AG08395 (cell line): ENCODE measurements at places on chromosomes 1 and 21.

GRCh38 chr1:157551694-157552693 lies at the start of gene FCRL5:
TSS of gene FCRL5 (minus strand) at chr1:157552515. CDS start at chr1:157552362, 153 bp downstream.
- DNase-seq, result no peak

DNA sequence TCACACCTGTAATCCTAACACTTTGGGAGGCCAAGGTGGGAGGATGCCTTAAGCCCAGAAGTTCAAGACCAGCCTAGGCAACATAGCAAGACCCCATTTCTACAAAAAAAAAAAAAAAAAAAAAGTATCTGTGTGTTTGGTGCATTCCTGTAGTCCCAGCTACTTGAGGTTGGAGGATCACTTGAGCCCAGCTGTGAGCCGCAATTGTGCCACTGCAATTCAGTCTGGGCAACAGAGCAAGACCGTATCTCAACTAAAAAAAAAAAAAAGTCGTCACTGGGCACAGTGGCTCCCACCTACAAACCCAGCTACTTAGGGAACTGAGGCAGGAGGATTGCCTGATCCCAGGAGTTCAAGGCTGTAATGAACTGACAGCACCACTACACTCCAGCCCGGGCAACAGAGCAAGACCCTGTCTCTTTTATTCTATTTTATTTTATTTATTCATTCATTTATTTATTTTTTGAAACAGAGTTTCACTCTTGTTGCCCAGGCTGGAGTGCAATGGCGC lies 8.6 kb upstream of the EIF4G3 start:
- DNase-seq, result no peak

DNA sequence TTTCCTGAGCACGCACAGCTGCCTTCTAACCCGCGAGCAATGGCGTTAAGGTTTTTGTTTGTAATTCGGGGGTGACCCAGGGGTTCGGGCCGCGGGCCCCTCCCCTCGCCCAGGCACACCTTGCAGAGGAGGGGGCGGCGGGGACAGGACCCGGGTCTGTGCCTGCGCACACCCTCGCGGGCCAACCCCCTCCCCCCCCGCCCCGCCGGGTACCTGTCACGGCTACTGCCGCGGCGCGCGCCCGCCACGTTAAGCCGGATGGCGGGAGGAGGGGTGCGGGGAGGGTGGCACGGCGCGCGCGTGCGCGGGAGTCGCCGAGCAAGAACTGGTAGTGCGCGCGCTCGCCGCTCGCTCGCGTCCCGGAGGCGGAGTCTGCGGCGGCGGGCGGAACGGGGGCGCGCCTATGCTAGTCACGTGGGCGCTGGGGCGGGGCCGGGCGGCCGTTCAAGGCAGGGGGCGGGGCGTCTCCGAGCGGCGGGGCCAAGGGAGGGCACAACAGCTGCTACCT lies at the start of gene TPTE:
Gene TPTE, plus strand, starts transcription at position 493 of the 508 bp plus-strand sequence. CDS start 17,141 bp downstream, outside the sequence.
- DNase-seq, result no peak

DNA sequence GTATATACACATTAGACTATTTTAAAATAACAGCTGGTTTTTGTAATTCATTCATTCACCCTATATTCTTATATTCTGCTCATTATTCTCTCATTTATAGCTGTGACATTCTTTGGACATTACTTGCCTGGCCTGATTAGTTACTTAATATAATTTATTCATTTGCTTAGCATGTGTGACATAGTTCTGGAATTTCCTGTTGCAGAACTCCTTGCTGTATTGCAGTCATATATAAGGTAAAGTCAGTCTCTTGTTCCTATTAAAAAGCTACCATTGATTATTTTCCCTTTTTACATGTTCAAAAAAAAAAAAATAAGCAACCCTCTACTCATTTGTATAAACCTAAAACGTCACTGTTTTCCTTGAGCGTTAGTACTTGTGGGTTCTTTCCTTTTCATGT lies 23.9 kb downstream of the GNAT2 start:
- DNase-seq, result no peak

- DNase-seq, result no peak
Observed at GRCh38 chr1:11052839-11053757, 6.1 kb upstream of the MASP2 start.

DNA sequence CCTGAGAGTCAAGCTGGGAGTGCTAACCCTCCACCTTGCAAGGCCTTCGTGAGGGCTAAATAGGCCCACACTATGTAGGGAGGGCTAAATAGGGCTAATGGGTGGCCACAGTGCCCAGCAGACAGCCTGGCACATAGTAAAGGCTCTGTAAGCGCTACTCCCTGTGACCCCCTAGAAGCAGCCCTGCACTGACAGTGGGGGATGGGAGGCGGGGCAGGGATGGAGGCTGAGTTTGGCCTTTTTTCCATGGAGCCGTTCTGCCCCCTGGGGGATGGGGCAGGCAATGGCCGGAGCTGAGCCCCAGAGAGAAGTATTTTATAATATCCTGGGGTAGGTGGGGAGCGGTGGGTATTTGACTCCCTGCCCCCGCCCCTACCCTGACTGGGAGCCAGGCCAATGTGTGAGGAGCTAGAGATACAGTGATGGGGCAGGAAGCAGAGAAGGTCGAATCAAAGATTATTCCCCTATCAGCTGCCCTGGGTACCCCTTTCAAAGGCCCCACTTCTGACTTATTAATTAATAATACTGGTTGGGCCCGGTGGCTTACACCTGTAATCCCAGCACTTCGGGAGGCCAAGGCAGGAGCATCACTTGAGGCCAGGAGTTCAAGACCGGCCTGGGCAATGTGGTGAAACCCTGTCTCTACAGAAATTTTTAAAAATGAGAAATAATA lies 42.3 kb downstream of the LACTBL1 start:
- peak; percentile 90 for DNase-seq

GRCh38 chr1:29284286-29284960 lies 48.1 kb downstream of the PTPRU start:
- no peak for DNase-seq
